Stimulated activated CD4-positive, alpha-beta T cell treated with anti-CD3 and anti-CD28 coated beads, Interleukin-15, amount 100 ng/mL, for 1 hour (primary cell): ENCODE measurements at places on chromosomes 2 and 18.

- DNase-seq = no peak
These were observed 13.9 kb upstream of the ASPRV1 start for GRCh38 chr2:69975136-69975852.

GRCh38 chr2:164389411-164389810 lies 231.9 kb downstream of the GRB14 start:
- DNase-seq = no peak

DNA sequence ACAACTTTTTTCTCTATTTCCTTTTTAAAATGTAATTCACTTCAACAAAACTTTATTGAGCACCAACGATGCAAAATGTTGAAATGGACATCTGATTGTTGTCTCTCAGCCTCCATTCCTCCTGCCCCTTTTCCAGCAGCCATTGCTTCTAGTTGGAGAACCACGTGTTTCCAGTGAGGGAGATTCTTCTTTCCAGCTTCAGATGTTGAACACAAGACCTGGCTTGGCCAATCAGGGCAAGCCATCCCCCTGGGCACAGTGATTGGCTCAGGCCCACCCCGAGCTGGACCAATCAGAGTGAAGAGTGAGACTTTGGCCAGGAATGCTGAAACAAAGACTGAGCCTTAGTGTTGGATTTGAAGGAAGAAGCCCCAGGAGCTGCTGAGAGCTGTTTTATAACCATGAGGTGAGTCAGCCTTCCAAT lies 59.0 kb downstream of the E2F6 start:
- no peak for DNase-seq

- no peak for DNase-seq
These were observed 1.4 kb downstream of the RAB11FIP5 start for GRCh38 chr2:73111073-73112025.

DNA sequence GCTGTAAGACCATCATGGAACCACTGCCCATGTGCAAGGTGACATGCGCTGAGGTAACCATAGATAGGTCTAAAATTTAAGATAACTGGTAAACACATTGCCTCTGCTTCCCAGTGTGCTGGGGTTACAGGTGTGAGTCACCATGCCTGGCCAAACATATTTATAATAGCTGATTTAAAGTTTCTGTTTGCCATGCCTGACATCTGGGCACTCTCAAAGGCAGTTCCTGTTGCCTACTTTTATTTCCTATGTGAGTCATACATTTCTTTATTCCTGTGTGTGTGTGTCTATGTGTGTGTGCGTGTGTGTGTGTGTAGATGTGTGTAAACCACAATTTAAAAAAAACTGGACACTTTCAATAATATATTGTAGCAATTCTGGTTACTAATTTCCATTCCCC lies 415.2 kb upstream of the NETO1 start:
- no peak for DNase-seq

GRCh38 chr2:239341146-239341732 lies 59.6 kb downstream of the HDAC4 start:
- no peak for DNase-seq

GRCh38 chr18:75823471-75823870 lies 396.0 kb upstream of the SMIM21 start:
- no peak for DNase-seq

- no peak for DNase-seq
These were observed 92.8 kb upstream of the MSH2 start for GRCh38 chr2:47309952-47310800.

DNA sequence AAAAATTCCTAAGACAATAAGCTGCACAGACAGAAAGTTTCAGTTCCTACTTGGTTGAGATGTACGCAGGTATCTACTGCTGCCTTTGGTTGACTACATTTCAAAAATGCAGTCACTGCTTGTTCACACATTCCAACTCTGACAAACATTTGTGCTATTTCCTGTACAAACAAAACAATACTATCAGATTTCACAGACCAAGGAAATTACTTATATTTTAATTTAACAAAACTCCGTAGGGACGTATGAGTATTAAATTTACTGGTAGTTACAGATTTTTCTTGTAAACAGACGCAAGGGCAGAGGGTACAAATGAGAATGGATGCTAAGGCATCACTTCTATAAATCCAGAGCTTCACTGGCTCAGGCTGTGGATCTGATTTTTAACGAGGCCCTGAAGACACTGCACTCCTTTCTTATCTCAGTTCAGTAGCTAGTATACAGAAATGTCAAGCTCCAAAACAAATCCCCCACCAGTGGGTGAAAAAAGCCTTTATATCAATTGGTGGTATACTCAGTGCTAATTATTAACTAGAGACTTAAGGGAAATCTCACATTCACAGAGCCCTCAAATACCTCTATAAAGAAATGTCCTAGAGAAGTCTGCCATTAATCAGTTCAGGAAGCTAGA lies 31.7 kb upstream of the TTC32 start:
- DNase-seq = no peak

GRCh38 chr2:128765811-128766210 lies 447.1 kb upstream of the HS6ST1 start:
- no peak for DNase-seq

DNA sequence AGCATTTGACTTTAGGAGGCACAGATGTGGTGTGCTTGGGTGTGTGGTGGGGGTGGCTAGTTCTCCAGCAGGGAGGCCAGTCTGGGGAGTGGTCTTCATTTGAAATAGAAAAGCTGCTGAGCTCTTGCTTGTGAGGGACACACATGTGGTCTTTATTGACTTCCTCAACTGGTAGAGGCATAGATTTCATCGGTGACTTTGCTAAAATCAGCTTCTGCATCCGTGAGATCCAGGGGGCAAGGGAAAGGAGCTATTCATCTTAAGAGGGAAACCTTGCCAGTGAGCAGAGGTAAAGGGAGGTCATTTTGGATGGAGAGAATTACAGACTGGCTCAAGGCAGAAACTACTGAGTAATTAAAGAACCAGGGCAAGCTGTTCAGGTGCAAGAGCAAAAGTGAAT lies 4.7 kb downstream of the MAPRE3 start:
- no peak for DNase-seq

DNA sequence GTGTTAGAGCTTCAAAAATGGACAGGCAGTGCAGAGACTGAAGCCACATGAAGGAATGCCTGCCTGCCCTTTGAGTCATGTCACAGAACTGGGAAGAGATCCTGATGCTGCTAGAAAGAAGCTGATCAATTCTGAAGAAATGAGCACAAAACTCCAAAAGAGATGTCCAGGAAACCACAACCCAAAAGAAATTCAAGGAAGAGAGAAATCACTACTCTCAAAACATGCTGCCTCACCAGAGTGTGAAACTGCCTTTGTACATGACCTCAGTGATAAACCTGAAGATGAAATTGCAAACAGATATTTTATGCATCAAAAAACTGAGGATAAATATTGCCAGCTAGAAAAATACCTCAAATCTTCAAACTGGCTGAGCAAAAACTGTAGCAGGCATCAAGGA lies 20.5 kb downstream of the USP40 start:
- no peak for DNase-seq

GRCh38 chr18:50848061-50848551 lies 28.3 kb upstream of the MRO start:
- no peak for DNase-seq

GRCh38 chr18:23822590-23823385 lies 133.5 kb downstream of the LAMA3 start:
- no peak for DNase-seq

DNA sequence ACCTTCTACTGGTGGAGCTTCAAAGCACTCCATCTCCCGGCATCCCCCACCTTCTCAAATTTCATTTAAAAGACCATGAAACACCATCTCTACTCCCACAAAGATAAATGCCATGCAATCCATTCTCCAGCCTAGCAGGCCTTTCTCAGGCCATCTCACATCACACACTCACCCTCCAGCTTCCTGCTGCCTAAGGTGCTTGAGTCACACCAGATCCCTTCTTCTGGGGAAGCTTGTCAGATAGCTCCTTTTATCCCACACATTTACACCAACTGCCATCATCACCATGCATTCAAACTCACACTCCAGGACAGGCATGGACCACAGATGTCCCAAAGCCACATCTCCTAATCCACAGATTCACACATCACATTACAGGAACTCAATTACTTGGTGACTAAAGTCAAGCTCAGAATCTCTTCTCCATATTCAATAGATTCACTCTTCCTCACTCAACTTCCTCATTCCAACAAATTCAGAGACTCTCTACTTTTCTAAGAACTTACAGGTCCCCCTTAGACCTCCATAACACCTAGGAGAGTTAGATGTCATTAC lies 292.5 kb downstream of the TNS1 start:
- no peak for DNase-seq

- DNase-seq = no peak
These were observed 66.4 kb upstream of the CHMP1B start for GRCh38 chr18:11784674-11785304.

GRCh38 chr2:27914041-27914804 lies 23.7 kb downstream of the BABAM2 start:
- no peak for DNase-seq

DNA sequence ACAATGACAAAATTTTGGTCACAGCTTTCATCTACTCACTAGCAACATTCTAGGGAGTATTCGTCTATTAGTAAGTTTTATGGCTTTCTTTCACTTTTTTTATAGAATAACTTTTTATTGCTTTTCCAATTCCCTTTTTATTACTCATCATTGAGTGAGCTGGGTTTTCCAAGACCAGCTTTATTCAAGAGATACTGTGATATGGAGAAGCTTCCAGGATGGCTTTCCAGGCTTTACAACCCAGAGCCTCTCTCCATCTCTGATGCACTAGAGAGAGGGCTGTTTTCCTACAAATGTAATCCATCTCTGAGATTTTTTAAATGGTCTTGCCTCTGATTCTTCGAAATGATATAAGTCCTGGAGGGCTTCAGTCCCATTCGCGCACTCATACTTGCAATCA lies 118.3 kb downstream of the LDLRAD4 start:
- no peak for DNase-seq

DNA sequence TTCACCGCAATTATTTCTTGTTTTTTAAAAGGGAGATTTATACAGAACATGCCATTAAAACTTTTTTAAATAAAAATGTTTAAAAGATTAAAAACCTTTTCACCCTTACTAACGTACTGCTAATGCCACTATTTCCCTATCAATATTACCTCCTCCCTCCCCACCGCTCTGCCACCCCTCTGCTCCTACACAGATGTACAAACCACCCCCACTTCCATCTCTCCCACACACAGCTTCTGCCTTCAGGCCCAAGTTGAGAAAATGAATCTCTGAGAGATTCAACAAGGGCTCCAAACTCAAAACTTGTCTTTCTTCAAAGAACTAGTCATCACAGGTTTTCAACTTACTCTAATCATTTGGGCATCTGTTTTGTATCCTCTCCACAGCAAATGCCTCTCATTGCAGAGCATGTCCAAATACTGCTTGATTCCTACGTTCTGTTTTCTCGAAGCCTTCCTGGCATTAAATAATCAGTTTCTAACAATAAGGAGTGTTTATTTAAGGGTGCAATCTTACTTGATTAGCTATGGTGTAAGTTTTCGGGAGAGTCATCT lies 32.1 kb downstream of the FARSB start:
- DNase-seq = no peak

DNA sequence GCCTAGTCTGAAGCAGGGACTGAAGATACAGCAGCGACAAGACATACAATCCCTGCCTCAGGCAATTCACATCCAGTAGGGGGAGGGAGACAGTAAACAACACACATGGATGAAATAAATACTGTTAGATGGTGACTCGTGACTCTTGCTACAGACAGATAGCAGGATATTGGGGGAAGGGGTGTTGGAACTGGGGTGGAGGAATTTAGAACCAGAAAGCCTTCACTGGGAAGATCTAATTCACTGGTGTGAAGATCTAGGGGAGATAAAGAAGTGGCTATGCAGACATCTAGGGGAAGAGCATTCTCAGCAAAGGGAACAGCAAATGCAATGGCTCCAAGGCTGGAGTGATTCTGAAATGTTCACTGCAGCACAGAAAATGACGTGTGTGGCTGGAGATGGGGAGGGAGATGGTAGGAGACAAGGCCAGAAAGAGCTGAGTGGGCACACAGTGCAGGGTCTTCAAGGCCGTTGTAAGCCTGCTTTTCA lies 52.6 kb upstream of the TMEM163 start:
- no peak for DNase-seq

- no peak for DNase-seq
These were observed 55.9 kb downstream of the GRB14 start for GRCh38 chr2:164565359-164565758.

- no peak for DNase-seq
These were observed 22.8 kb upstream of the SCN7A start for GRCh38 chr2:166516712-166517303.

DNA sequence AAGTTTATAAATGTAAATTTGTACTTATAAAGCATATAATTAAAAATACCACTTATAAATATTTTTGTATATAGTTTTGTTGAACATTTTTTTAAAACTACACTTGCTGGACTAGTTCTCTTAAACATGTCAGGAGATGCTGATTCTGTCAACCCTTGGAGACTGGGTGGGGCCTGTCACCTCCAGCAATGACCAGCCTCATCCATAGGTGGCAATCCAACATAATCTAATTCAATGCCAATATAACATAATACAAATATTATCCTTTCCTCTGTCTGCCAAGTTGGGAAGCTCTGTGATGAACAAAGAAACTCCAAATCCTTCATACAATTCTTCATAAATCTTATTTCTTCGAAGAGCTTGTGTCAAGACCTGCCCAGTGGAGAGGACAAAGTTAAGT lies 140.4 kb downstream of the RBMS1 start:
- no peak for DNase-seq

GRCh38 chr2:240520974-240521350 lies 36.8 kb downstream of the ANKMY1 start:
- DNase-seq = no peak

DNA sequence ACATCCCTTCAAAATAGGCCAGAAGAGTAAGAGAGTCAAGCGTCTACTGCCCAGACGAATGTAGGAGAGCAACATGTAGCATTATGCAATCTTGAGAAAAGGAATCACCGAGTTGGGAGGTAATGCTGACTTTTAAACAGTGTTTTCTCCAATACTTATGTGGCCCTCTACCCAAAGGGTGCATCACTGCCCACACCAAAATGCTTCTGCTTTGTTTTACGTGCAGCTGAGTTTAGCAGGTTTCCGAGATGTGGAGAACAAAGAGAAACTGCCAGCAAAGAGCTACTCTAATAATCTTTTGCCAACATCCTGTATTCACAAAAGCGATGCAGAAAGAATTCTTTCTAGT lies 63.4 kb upstream of the ZEB2 start:
- DNase-seq = no peak

DNA sequence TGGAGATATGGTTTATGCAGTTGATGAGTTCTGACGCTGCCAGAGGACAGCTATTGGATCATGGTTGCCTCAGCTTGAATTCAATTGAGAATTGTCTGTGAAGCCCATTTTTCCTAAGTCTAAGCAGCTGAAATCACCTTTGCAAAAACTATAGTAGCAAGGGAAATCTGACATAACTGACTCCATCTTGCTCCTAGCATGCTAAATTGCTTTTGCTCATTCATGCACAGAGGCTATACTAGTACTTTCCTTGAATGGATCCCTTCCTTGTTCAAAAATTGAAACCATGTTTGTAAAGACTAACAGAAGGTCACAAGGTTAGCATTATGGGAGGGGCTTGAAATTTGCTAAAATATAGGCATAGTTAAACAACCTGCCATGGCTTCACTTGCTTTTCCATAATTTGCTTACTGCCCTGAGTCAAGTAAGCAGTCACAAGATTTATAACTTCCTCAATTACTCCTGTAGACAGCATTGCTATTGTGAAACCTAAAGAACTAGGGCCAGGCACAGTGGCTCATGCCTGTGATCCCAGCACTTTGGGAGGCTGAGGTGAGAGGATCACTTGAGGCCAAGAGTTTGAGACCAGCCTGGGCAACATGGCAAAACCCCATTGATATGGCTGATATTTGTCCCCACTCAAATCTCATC lies 41.2 kb downstream of the CHRNA1 start:
- no peak for DNase-seq

- DNase-seq = no peak
These were observed 1300.7 kb upstream of the ZEB2 start for GRCh38 chr2:145820651-145821050.

GRCh38 chr2:119323459-119323858 lies 43.2 kb downstream of the C2orf76 start:
- DNase-seq = no peak
